Myometrial cell (primary cell): ENCODE measurements at places on chromosomes 5 and 9. TPM values are rescaled to one million over a fixed set of nuclear protein-coding genes. Genes with fewer than 3 reads are reported as not detected.

FAM174A gene
- total RNA-seq, result 9.7 and 22.8 TPM in 2 replicates

IL9 gene
- not detected in 2 replicates for total RNA-seq

ANKRD33B gene
- total RNA-seq, result 1.9 and 2.3 TPM in 2 replicates

CDX1 gene
- not detected in 2 replicates for total RNA-seq

OR1Q1 gene
- total RNA-seq, result not detected in 2 replicates

UGT3A1 gene
- total RNA-seq, result not detected in 2 replicates

SLF1 gene
- total RNA-seq, result 1.4 and 3.5 TPM in 2 replicates

PCDHGA11 gene
- 5.3 and 8.4 TPM in 2 replicates for total RNA-seq

CANX gene
- total RNA-seq, result 351 and 422 TPM in 2 replicates

TXNDC8 gene
- not detected in 2 replicates for total RNA-seq

SPATA31D4 gene
- total RNA-seq, result not detected in 2 replicates

ASPN gene
- 1.4 and 2.1 TPM in 2 replicates for total RNA-seq
